Osteocyte (in vitro differentiated cells): ENCODE measurements at places on chromosomes 11 and 22. TPM values are rescaled to one million over a fixed set of nuclear protein-coding genes. Genes with fewer than 3 reads are reported as not detected.

The NUP160 gene
- 28.3 TPM in 2 replicates for total RNA-seq

The CRYBB3 gene
- not detected in 2 replicates for total RNA-seq

- H3K27me3 ChIP-seq = peaks cover 27% of the 10 kb centered on the region
- H3K4me1 ChIP-seq = peaks cover 24% of the 10 kb centered on the region
These were observed 2.1 kb upstream of the RTCB start for GRCh38 chr22:32414191-32414590.

- no peaks in the 10 kb centered on the region for H3K36me3 ChIP-seq
- no peak overlapping the region for H3K4me3 ChIP-seq
- peaks cover 24% of the 10 kb centered on the region for H3K4me1 ChIP-seq
- peak overlapping the region; percentile 98 for H3K27ac ChIP-seq
- DNase-seq = no peak
These were observed 1.5 kb upstream of the PICALM start for GRCh38 chr11:86070142-86071056.

GRCh38 chr11:126029237-126029636, 33.4 kb downstream of the CDON start:
- H3K36me3 ChIP-seq = no peaks in the 10 kb centered on the region
- no peak overlapping the region for H3K27ac ChIP-seq
- no peak overlapping the region for H3K4me3 ChIP-seq
- H3K27me3 ChIP-seq = peaks cover 20% of the 10 kb centered on the region
- H3K4me1 ChIP-seq = peaks cover 11% of the 10 kb centered on the region
- no peak for DNase-seq

GRCh38 chr22:22810471-22810870, 77.1 kb upstream of the IGLL5 start:
- no peaks in the 10 kb centered on the region for H3K4me1 ChIP-seq
- H3K36me3 ChIP-seq = no peaks in the 10 kb centered on the region
- no peak overlapping the region for H3K27ac ChIP-seq
- DNase-seq = peak; percentile 82
- no peak overlapping the region for H3K4me3 ChIP-seq

DNA sequence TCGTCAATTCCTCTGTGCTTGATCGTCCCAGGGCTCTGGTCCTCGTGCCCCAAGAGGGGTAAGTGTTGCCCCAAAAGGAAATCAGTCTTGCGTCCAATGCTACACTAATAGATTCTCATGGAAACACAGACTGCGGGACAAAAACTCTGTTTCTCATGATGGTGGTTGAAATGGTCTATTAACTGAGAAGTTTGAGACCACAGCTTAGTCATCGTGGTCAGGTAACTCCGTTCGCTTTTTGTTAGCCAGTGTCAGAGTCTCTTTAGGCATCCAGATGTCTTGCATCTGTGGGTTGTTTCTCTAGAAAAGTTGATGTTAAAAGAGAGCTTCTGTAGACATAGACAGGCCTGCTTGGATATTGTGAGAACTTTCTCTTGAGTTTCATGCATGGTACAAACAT, 104.6 kb upstream of the SORL1-AS1 start:
- H3K4me1 ChIP-seq = peaks cover 9% of the 10 kb centered on the region
- H3K27ac ChIP-seq = no peak overlapping the region
- H3K36me3 ChIP-seq = no peaks in the 10 kb centered on the region

DNA sequence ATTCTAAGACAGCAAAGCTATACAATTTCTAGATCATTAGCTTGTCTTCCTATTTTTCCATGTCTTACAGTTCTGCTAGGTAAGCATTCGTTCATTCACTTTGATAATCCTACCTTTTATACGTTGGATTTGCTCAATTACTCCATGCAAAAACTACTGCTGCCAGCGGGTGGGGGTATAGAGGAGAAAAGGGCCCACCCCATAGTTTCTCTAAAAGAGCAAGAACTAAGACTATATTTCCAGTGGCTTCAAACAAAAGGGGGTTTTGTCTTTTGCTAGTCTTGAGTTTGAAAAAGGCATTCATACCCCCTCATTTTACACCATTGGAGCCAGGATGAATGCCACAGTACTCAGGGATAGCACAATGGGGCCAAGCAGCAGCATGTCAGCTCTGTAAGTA, 155.7 kb downstream of the WT1 start:
- H3K4me1 ChIP-seq = no peaks in the 10 kb centered on the region
- DNase-seq = no peak
- H3K27ac ChIP-seq = no peak overlapping the region

DNA sequence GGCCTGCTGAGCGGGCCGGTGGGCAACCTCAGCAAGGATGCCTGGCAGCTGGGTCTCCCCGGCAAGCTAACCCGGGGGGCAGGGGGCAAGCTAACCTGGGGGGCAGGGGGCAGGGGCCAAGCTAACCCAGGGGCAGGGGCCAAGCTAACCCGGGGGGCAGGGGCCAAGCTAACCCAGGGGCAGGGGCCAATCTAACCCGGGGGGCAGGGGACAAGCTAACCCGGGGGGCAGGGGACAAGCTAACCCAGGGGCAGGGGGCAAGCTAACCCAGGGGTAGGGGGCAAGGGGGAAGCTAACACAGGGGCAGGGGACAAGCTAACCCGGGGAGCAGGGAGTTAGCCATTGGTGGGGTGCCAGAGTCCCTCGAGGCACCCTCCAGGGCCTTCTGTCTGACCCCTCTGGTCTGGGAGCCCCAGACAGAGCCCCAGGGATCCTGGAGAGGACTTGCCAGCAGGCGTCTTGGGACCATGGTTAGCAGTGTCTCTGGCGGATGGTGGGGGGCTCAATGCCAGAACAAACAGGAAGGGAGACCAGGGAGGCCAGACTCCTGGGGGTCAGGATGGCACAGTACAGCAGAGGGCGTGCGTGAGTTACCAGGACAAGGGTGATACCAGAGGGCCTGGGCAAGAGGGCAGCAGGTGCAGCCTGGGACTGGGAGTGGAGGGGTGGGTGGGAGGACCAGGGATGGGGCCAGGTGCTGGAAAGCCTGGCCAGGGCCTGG, 16.1 kb downstream of the IGF2 start:
- peak overlapping the region; percentile 82 for H3K27ac ChIP-seq
- H3K27me3 ChIP-seq = no peaks in the 10 kb centered on the region
- H3K4me1 ChIP-seq = peaks cover 46% of the 10 kb centered on the region
- H3K36me3 ChIP-seq = peaks cover 2% of the 10 kb centered on the region
- no peak overlapping the region for H3K4me3 ChIP-seq
- no peak for DNase-seq

GRCh38 chr22:41521126-41521525, 23.1 kb downstream of the POLR3H start:
- no peak for DNase-seq
- no peak overlapping the region for H3K27ac ChIP-seq
- H3K4me1 ChIP-seq = peaks cover 7% of the 10 kb centered on the region

GRCh38 chr11:121350314-121351082, 57.9 kb downstream of the SC5D start:
- H3K27me3 ChIP-seq = peaks cover 11% of the 10 kb centered on the region
- H3K4me1 ChIP-seq = no peaks in the 10 kb centered on the region
- no peaks in the 10 kb centered on the region for H3K36me3 ChIP-seq
- no peak for DNase-seq
- H3K4me3 ChIP-seq = no peak overlapping the region
- no peak overlapping the region for H3K27ac ChIP-seq

- peaks cover 2% of the 10 kb centered on the region for H3K36me3 ChIP-seq
- no peak overlapping the region for H3K4me3 ChIP-seq
- no peaks in the 10 kb centered on the region for H3K4me1 ChIP-seq
- H3K27ac ChIP-seq = no peak overlapping the region
These were observed 837.3 kb downstream of the TBC1D22A start for GRCh38 chr22:47599753-47600152.

GRCh38 chr11:70650075-70650909, 252.0 kb downstream of the CTTN start:
- H3K27ac ChIP-seq = no peak overlapping the region
- H3K4me1 ChIP-seq = no peaks in the 10 kb centered on the region
- H3K4me3 ChIP-seq = no peak overlapping the region
- H3K36me3 ChIP-seq = no peaks in the 10 kb centered on the region
- H3K27me3 ChIP-seq = no peaks in the 10 kb centered on the region
